ENCODE measurements at places on chromosomes 3 and 15. TPM values are rescaled to one million over a fixed set of nuclear protein-coding genes. Genes with fewer than 3 reads are reported as not detected.
A peak's percentile ranks its signal among the peaks of the same experiment; 100 is the strongest.

DNA sequence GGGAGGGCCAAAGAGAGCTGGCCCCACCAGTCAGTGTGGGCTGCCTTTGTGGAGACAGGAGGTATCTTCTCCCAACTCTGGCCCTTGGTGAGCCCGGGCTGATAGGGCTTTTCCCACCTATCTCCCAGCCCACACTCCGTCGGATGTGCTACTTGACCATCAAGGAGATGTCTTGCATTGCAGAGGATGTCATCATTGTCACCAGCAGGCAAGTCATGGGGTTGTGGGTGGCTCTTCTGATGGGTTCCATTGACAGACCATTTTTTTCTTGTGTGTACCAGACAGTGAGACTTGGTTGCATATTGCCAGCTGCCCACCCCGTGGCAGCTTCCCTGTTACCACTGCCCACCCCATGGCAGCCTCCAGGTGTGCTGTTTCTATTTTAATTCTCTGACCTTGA, 3.3 kb downstream of the COPG1 start:
- DNase-seq, result no peak

GRCh38 chr15:88828791-88829190, 25.6 kb downstream of the ACAN start:
- no peak for DNase-seq

DNA sequence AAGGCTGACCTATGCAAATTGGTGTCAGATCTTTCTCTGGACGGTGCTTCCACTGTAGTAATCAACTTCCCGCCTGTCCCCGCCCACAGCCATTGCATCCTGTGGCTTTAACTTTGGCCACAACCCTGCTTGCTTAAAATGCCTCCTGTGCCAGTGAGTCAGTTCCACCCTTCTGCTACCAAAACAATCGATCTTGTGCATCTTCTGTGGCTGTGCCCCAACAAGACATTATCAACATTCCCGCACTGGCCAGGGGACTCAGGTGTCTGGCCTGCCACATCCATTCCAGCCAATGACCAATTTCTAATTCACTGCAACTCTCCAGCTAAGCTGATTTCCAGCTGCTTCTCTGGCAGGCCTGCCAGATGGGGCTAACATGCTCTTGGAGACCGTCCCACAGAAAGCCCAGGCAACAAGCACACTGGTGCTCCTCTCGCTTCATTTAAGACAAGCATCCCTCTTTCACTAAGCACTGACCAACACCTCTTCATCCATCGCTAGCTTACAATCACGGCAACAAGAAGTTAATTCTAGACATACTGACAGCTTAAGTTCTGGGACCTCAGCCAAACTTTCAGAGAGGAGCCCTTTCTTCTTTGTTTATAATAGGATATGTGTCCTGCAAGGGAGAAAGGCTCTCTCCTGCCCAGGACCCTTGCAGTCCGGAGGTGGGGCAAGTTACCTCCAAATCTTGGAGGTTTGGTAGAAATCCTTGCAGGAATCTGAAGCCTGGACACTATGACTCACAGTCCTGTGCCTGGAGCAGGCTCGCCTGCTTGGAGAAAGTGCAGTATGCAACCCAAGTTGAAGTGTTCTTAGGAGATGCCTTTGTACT, 6.7 kb downstream of the CA12 start:
- peak; percentile 45 for DNase-seq

COL8A1 gene
- total RNA-seq, result 5.9 TPM

DNA sequence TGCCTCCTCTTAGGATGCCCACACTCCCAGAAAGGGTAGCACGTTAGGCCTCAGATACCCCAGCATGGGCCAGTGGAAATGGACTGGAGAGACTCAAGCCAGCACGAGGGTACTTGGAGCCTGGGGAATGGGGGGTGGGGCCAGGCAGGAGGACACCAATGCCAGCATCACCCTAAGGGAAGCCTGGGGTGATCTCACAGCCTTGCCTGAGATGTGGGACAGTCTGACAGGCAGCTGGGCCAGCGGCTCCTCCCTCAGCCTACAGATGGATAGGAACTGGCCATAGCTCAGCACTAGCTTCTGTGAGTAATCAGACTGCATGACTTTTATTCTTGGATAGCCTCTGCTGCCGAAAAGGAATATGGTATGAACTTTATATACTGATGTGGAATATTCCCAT, 59.6 kb upstream of the MRPS22 start:
- DNase-seq, result no peak

MYRIP gene
- total RNA-seq, result 7.7 TPM

DNA sequence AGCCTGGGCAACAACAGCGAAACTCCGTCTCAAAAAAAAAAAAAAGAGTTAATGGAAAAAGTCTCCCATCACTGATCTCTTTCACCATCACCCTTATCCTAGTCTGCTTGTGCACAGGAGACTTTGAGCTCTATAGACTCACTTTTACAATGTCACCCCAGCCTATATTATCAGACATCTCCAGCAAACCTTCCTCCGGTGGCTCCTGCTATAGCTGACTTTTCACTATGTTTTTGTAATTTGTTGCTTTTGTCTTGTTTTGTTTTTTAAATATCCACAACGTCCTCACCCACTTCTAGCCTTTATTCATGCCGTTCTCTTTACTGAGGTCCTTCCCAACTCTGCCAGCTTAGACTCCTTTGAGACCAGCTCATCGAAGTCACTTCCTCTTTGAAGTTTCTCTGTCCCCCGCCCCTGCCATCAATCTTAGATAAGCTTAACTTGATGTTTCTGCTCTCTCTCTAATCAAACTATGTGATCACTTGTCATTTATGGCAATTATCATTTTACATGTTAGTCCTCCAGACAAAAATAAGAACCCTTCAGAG, 82.7 kb upstream of the CHD2 start:
- no peak for DNase-seq

ZBBX gene
- total RNA-seq, result not detected

- DNase-seq, result peak; percentile 99
Measured at GRCh38 chr3:196942226-196942914, at the start of gene NCBP2. TSS of gene NCBP2 (minus strand) at chr3:196942528. CDS start at chr3:196942503, 25 bp downstream.

DNA sequence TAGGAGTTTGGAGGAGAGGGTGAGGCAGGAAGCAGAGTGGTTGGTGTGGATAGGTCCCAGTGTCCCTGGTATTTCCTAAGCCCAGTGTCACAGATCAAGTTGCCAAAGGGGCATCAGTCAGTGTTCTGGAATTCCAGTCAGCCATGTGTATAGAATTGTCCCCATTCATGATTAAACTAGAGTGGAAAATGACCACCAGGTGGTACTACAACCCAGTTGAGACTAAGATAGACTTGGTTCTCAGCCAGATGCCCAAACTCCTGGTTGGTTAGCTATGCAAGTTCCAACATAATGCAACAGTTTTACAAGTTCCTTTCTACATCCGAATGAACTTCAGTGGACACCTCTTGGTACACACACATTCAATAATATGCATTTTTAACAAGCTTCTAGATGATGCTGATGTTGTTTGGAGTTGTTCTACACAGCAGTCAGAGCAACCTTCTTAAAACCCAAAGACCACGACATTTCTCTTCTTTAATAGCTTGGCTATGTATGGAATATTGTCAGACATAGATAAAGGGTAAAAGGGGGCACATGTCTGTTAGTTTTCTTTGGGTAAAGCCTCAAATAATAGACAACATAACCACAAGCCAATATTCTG, 8.4 kb upstream of the ATR start:
- peak; percentile 41 for DNase-seq

DNA sequence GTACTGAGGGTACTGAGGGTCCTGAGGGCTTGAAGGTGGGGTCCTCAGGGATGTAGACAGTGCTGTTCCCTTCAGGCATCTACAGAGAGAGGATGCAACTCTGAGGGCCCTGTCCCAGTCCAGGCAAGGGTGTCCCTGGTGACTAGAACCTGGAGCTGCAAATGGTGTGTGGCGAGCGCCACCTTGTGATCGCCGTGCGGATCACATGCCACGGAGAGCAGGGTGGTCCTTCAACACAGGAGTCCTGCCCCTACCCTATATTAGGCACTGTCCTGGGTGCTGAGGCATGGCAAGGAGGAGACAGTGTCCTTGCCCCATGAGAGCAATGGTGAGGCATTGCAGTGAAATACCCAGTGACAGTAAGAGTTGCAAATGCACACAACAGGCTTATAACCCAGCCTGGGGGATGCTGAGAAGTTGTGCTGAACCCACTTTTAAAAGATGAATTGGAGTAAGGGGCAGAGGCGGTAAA, 23.6 kb downstream of the RHCG start:
- DNase-seq, result peak; percentile 28

Measured in stomach (tissue), 19 donors.